ENCODE measurements at places on chromosomes 6 and 20.

- no peak overlapping the region for H3K4me3 ChIP-seq
- DNase-seq = no peak
- peaks cover 4% of the 10 kb centered on the region for H3K4me1 ChIP-seq
- no peaks in the 10 kb centered on the region for H3K36me3 ChIP-seq
- no peak overlapping the region for H3K27ac ChIP-seq
Observed at GRCh38 chr6:118750143-118750542, 98.8 kb upstream of the CEP85L start.

DNA sequence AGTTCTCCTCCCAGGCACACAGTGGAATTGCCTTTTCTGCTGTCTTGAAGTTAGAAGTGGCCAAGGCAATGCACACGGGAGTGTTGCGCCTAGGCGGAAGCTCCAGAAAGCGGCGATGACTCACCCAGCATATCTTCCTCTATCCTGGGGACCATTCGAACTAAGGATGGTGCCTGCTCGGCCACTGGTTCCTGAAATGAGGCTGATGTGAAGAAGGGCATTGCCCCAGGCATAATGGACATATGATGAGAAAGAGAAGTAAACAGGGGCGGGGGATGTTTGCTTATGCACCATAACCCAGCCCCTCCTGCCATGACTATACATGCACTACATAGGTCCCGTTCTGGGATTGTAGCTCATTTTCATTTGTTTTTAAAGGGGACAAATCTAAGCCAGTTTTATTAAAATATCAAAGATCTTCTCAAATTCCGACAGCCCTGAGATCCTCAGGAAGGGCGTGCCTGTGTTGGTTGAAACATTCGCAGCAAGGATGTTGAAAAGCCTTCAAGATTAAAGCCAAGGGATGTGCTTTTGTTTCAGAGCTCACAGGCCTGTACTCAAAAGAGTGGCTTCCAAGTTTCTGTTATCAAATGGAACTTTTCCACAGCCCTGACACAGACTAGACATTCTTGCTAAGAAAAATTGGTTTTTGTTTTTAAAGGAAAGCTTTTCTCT is 218.5 kb downstream of the LY86 start:
- no peak for DNase-seq
- no peaks in the 10 kb centered on the region for H3K36me3 ChIP-seq
- 0 out of 2 replicates have a peak, but pooled peaks cover 5% of the 10 kb centered on the region for H3K4me1 ChIP-seq
- H3K4me3 ChIP-seq = no peak overlapping the region

- no peaks in the 10 kb centered on the region for H3K4me1 ChIP-seq
- no peaks in the 10 kb centered on the region for H3K27me3 ChIP-seq
Observed at GRCh38 chr6:115891111-115891669, 169.5 kb downstream of the FRK start.

DNA sequence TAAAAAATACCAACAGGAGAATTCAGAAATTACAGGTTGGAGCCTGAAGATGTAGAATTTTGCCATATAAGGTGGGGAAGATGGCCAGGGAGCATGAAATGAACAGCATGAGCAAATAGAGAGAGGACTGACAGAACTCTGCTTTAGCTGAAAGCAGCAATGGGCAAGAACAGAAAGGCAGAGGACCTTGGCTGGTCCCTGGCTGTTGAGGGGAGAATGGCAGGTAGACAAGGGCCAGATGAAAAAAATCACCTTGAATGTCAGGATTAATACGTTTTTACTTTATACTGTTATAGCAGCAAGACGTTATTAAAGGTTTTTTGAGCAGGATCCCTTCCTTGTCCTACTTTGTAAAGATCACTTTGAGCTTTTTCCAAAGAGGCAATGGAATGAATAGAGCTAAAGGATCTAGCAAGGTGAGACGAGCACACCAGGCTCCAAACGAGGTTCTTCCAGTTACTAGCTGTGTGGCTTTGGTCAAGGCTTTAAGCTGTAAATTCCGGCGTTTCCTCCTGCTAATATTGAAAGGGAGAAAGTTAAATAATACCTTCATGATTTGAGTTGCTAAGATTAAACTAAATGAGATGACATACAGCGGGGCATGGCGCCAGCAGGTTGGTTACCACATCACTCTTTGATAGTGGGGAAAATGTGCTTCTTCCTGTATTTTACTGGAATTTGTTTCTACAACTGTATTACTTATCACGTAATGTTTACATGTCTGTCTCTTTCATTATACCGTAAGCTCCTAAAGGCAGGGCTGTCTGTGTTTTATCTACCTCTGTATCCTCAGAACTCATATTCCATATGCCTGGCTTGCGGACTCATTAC is 776 bp downstream of the PPIL1 start:
- DNase-seq = no peak
- H3K4me3 ChIP-seq = peak overlapping the region; percentile 71
- H3K27me3 ChIP-seq = no peaks in the 10 kb centered on the region
- no peaks in the 10 kb centered on the region for H3K36me3 ChIP-seq

GRCh38 chr6:141169419-141169818 is 963.3 kb upstream of the GJE1 start:
- no peak overlapping the region for H3K4me3 ChIP-seq
- DNase-seq = peak; percentile 22
